ENCODE measurements at places on chromosomes 5 and 9.

DNA sequence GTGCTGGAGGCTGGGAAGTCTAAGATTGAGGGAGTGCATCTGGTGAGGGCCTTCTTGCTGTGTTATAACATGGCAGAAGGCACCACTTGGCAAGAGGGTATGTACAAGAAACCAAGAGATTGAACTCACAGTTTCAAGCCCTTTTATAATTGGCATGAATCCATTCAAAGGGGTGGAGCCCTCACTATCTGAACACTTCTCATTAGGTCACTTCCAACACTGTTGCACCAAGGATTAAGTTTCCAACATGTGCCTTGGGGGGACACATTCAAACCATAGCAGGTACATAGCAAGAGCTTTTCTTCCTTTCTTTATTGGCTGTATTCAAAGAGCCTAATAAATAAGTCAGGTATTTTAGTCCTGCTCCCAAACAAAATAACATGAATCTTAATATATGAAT lies 62.7 kb downstream of the PRELID2 start:
- DNase-seq: no peak

- no peak for DNase-seq
Observed at GRCh38 chr9:97284798-97285197, 22.7 kb upstream of the CCDC180 start.

DNA sequence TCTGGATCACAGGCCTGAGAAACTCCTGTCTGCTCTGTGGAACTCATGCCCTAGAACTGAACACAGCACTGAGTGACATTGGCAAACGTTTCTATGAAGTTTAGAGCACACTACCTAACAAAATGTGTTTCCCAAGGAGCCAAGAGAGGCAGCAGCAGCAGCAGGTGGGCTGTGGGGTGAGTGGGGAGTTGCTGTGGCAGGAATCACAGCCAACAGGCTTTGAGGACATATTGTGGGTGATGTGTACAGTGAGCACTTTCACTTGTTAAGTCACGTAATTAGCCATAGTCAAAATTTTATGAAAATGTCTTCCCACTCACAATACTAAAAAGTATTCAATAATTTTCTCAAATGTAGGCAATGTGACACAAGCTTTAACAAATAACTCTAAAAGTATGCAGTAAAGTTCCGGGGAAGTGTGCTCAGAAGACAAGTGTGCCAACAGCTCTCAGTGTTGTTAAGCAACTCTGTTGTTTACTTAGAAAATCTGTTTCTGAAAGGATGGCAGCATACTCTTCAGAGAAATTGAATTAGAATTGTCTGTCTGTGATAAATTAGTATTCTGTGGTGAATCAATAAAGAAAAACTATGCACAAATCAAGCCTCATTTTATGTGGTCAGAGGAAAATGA lies 482.1 kb downstream of the SEMA5A start:
- no peak for DNase-seq

DNA sequence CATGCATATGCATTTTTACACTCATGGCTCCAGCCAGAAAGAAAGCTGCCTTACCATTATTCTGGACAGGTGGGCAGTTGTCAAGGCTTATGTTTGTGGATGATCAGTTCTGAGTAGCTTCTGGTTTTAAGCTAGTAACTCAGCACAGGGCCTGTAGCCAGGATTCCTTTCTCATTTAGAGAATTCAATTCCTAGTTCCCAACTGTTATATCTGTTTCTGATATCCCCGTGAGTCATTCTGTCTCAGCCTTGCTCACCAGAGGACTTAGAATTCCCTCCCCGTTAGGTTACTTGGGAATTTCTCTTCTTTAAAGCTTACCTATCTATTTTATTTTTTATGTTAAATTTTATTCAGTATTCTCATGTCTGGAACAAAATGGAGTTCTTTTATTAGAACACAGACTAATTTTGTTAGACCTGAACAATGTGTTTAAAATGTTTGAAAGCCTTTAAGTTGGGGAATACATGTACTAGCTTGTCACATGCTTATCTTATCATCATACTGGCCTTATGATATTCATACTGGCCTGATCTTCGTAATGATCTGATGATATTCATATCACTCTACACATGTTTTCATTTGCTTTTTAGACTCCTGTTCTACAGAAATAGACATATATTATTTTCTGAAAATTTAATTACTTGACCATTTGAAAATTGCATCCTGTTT lies 47.1 kb downstream of the CAST start:
- no peak for DNase-seq

DNA sequence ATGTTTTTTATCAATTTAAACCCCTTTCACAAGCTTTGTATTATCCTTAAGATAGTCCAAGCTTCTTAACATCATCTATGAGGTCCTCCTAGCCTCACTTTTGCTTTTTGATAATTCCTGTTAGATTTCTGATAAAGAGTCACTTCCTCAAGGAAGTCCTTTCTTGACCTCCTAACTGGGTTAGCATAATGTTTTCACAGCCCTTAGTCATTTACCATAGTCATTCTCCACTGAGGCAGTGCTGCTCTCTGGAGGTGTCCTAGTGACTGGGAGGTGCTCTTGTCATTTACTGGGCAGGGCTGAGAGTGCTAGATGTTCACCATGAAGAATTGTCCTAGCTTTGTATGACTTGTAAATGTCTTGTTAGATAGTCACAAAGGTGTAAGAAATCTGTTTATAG lies 26.4 kb downstream of the TNPO1 start:
- DNase-seq: no peak

GRCh38 chr9:113026200-113026599 lies 14.2 kb upstream of the ZNF883 start:
- no peak for DNase-seq

DNA sequence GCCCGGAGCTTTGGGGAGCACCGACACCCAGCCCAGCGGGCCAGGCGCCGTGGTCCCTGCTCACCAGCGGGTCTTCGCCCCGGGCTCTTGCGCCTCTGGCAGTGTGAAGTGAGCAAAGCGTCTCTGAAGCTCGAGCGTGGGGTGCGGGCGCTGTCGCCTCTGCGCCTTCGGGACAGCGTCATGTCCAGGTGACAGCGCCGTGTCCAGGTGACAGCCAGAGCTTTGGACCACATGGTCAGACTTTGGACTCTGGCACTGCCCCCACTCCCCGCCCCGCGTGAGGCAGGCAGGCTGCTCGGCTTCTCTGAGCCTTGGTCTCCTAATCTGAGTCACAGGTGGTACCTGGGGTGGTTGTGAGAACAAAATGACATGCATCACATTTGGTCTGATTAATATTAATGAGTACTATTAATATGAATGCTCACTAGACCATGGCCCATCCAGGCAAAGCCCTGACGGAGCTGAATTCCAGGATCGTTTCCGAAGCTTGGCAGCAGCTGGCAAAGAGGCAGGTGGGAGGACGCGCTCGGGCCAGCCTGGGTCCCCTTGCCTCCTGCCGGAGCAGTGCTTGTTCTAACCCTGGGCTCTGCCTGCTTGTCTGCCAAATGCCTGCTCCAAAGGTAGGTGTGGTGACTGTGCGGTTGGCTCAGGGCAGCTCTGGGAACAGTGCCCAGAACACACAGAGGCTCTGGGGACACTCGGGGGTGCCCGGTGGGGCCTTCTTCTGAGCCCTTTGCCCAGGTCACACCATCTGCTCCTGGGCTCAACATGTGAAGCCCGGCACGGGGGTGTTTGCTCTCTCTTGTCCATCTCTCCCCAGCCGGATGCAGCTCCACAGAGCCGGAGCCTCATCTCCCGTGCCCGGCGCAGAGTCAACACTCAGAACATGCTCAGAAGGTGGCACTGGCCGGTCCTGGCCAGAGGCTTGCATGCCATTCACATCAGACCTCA lies 157.1 kb downstream of the OLFM1 start:
- DNase-seq: no peak

- DNase-seq: no peak
Observed at GRCh38 chr5:102890133-102890532, 135.0 kb downstream of the PAM start.

GRCh38 chr5:5103245-5103644 lies 36.9 kb upstream of the ADAMTS16 start:
- no peak for DNase-seq

DNA sequence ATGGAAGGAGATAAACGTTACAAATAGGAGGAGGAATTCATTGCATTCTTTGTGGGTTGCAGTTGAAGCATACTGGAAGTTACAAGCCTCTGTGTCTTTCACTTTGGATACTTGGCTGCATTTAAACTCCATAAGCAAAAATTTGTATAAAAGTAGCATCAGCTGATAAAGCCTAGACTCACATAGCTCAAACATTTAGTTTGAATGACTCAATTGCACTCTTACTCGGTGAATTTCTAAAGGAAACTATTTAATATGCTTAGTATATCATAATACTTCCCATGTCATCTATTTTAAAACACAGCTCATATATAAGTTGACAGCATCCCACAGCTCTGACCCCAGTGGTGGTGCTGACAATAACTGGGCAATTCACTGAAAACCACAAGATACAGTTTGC lies 596.6 kb upstream of the ZNF608 start:
- no peak for DNase-seq

GRCh38 chr5:165622864-165623536 lies 2117.6 kb downstream of the MAT2B start:
- DNase-seq: no peak

DNA sequence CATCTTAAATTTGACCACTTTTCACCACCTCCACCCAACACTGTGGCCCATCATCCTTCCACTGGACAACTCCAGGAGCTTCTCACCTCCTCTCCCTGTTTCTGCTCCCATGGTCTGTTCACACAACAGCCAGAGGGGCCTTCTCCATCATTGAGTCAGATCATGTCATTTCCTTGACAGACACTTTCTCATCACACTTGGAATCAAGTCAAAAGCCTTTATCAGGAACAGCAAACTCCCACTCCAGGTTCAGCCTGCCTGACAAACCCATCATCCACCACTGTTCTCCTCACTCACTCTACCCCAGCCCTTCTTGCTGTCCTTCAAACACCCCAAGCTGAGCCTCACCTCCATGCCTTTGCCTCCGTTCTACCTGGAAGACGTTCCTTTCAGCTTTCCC lies 78.4 kb upstream of the ADRA1B start:
- no peak for DNase-seq

- DNase-seq: no peak
Observed at GRCh38 chr5:302966-303365, 18.5 kb upstream of the AHRR start.

- no peak for DNase-seq
Observed at GRCh38 chr9:31700252-31701045, 684.0 kb upstream of the ACO1 start.

DNA sequence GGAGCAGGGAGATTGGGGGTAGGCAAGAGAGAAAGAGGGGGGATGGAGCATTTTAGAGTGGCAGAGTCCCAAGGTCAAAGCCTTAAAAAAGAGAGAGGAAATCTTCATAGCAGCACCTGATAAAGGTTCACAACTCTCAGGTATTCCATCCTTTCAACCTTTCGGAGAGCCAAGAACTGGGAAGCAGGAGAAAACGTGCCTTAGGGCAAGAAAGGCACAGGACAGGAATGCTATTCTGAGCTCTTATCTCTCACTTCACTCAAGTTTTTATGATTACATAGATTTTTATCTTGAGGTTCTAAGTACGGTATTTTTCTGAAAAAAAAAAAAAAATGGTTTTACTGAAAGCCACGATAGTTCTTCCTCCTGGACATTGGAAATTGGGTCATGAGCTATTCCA lies 34.5 kb upstream of the SMAD5 start:
- no peak for DNase-seq

GRCh38 chr9:127903557-127904475 lies 4.4 kb upstream of the ST6GALNAC6 start:
- peak; percentile 48 for DNase-seq

- DNase-seq: no peak
Observed at GRCh38 chr9:106334081-106334480, 528.9 kb upstream of the ZNF462 start.

DNA sequence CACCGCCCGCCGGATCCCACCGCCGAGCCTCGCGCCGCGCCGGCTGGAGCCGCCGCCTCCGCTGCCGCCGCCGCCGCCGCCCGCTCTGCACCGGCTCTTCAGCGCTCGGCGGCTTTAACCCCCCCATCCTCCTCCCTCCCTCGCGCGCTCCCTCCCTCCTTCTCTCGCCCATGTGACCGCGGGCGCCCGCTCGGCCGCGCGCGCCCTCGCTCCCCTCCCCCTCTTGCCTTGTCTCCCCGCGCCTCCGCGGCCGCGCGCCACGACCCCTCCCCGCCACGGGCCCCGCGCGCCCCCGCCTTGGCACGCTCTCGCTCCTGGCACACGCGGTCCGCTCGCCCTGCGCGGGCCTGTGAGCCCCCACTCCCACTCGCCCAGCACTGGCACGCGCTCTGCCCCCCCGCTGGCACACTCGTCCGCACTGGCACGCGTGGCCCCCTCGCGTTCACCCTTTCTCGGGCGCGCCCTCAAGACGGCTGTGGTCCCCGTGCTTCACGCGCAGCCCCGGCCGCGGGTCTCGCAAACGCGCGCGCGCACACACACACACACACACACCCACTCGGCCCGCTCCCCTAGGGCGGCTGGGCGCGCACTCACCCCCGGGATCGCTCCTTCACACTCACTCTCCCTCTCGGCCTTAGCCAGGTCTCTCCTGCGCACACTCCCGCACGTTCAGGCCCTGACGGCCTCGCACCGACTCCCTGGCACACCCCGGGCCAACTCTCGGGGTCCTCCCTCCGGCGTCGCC lies at the start of gene CNTFR:
Gene CNTFR, minus strand, starts transcription at position 89 of the 745 bp plus-strand sequence. CDS start 20,743 bp downstream, outside the sequence.
- no peak for DNase-seq

- DNase-seq: no peak
Observed at GRCh38 chr9:14405176-14405706, 91.3 kb upstream of the NFIB start.

DNA sequence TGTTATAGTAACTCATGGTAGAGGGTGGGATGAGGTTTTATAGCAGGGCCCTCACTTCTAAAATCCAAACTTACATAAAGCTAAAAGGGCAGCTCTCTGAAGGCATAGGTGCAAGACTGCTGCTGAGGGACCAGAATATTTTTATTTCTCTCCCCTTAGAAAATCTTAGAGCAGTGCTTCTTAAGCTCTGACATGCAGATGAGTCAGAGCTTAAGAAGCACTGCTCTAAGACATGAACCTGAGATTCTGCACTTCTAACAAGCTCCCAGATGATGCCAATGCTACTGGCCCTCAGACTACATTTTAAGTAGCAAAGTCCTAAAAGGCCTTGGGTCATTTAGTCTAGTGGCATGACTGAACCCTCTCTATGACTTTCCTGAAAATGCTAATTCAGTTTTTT lies 97.6 kb upstream of the SPRY4 start:
- DNase-seq: no peak

DNA sequence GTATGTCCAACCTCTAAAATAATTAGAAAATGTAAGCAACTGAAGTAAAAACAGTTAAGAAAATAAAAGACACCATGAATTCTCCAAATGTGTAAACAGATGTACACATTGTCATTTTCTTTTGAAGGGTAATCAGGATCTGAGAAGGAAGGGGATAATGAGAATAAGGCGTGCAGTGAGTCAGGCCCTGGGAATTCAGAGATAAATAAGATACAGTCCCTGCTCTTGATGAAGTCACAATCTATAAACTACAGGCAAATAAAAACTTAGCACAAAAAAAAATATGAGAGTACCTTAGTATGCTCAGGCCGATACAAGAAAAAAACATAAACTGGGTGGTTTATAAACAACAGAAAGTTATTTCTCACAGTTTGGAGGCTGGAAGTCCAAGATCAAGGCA lies 315.3 kb downstream of the DNAH5 start:
- no peak for DNase-seq

- DNase-seq: no peak
Observed at GRCh38 chr9:105055917-105056316, 128.0 kb upstream of the ABCA1 start.

GRCh38 chr5:77798456-77798855 lies 22.3 kb upstream of the TBCA start:
- no peak for DNase-seq

GRCh38 chr9:133436681-133437080 lies 14.5 kb downstream of the ADAMTS13 start:
- DNase-seq: no peak
